Central memory CD8-positive, alpha-beta T cell (primary cell): ENCODE measurements at places on chromosomes 1 and 21.

DNA sequence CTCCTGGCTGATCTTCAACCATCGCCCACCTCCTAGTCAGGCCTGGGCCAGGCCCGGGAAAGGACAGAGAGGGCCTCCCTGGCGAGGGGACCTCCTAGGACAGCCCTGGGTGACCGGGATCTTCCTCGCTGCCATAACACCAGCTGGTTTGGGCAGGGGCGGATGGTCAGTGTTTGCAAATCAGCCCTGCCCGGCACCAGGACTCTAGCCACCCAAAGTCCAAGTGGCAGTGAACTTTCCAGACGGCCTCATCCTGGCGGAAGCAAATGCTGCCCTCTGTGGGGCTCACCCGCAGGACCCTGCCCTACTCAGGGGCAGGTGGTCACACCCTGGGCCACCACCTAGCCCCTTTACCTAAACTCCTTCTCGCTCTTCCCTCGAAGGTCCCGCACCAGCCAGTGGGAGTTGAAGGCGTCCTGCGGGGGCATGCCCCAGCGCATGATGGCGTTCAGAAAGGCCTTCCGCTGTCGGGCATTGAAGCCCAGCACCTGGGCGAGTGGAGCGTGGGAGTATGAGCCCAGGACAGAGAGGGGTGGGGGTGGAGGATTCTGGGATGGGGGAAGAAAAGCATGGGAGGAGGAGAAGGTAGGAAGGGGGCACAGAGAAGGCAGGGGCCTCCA lies 55.3 kb downstream of the CHD5 start:
- no peak for DNase-seq

- no peak for DNase-seq
Measured at GRCh38 chr1:207455183-207455754, 1.1 kb downstream of the CR2 start.

- DNase-seq, result no peak
Measured at GRCh38 chr1:236868625-236869467, 73.8 kb downstream of the MTR start.

DNA sequence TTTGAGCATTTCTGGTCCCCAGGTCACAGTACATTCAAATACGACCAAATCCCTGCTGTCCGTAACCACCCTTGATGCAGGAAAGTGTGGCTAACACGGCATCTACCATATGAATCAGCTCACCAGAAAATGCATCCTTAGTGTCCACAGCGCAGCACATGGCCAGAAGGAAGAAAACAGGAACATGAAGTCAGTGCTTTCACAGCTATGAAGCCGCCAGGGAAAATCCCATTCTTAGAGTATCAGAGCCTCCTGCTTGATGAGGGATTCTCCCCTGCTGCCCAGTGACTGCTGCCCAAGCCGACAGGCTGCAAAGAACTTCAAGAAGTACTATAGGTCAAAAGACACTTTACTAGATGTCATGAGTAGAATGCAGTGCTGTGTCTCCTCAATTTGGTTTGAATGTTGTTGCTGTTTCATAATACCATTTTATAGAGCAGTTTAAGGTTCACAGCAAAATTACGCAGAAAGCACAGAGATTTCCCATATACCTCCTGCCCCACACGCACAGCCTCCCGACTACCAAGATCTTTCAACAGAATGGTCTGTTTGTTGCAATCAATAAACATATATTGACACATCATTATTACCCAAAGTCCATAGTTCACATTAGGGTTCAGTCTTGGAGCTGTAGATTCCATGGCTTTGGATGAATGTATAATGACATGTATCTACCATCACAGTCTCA lies 14.5 kb downstream of the TIAM1 start:
- DNase-seq, result no peak

GRCh38 chr1:43366601-43367025 lies 1.2 kb downstream of the ELOVL1 start:
- no peak for DNase-seq
